NCI-H2171 (cell line): ENCODE measurements at places on chromosomes 1 and 21.

GRCh38 chr1:25109531-25109951 lies 122.8 kb downstream of the SYF2 start:
- no peak for DNase-seq

GRCh38 chr1:19044471-19044870 lies 88.0 kb upstream of the IFFO2 start:
- no peak for DNase-seq

DNA sequence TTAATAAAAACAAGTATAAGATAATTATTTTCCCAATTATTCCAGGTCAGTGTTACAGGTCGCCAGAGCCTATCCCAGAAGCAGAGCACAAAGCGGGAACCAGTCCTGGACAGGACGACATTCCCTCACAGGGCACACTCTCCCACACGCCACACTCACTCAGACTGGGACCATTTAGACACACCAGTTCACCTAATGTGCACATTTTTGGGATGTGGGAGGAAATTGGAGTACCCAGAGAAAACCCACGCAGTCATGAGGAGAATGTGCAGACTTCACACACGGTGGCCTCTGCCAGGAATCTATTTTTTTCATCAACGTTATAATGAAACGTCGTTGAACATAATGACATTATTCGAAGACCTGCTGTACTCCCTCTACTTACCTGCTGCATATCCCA lies 20.5 kb upstream of the NRDC start:
- no peak for DNase-seq

- DNase-seq, result no peak
Measured at GRCh38 chr1:10863886-10864285, 67.4 kb upstream of the CASZ1 start.

- no peak for DNase-seq
Measured at GRCh38 chr1:13730291-13730690, 30.3 kb downstream of the PRDM2 start.

GRCh38 chr1:184820956-184821355 lies 66.3 kb upstream of the EDEM3 start:
- no peak for DNase-seq

DNA sequence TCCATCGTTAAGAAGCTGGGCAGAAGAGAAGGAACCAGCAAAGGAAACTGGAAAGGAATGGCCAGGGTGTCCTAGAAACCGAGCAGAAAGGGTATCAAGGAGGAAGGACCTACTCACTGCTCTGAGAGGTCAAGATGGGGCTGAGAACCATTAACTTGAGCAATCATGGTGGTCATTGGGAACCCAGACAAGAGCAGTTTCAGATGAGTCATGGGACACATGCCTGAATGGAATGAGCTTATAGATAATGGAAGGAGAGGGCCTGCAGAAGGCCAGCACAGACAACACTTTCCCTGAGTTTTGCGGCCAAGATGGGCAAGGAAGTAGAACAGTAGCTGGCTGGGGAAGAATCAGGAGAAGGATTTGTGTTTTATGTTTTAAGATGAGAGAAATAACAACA lies 383.2 kb downstream of the KIF26B start:
- DNase-seq, result no peak

GRCh38 chr1:163610486-163610885 lies 288.7 kb downstream of the NUF2 start:
- no peak for DNase-seq
